Karpas-422 (cell line): ENCODE measurements at places on chromosomes 16 and 17. TPM values are rescaled to one million over a fixed set of nuclear protein-coding genes. Genes with fewer than 3 reads are reported as not detected.

B4GALNT2 gene
- not detected in 2 replicates for total RNA-seq

ASPSCR1 gene
- 38.7 and 39.8 TPM in 2 replicates for total RNA-seq

DNA sequence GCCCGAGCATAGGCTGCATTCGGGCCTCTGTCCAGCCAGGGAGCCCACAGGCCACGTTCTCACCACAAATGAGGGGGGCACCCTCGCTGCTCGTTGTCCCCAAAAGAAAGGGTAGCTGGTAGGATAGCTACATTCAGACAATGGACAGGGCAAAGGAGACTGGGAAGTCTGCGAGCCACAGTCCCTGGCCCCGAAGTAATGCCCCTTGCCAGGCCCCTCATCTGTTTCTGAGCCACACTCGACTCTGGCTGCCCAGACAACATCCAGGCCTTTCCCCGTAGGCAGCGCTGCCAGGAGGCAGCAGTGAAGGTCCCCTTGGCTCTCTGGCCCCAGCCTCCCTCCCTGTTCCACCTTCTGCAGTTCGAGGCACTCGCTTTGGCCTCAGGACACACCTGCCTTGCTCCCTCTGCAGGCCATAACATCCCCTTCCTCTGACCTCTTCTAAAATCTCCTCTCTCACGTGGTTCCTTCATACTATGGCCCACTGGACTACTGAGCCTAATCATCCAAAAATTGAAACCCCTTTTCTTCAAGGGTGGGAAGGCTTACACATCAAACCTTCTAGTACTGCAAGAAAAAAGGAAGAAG, 12.2 kb downstream of the AIPL1 start:
- DNase-seq, result no peak
- no peak overlapping the region for H3K27ac ChIP-seq
- H3K27me3 ChIP-seq, result no peaks in the 10 kb centered on the region
- no peak overlapping the region for H3K4me3 ChIP-seq
- H3K36me3 ChIP-seq, result no peaks in the 10 kb centered on the region

- peak overlapping the region; percentile 43 for H3K4me3 ChIP-seq
- H3K27ac ChIP-seq, result peak overlapping the region; percentile 85
- H3K36me3 ChIP-seq, result no peaks in the 10 kb centered on the region
These were observed 24.3 kb downstream of the ITGB3 start for GRCh38 chr17:47277921-47278320.

DNA sequence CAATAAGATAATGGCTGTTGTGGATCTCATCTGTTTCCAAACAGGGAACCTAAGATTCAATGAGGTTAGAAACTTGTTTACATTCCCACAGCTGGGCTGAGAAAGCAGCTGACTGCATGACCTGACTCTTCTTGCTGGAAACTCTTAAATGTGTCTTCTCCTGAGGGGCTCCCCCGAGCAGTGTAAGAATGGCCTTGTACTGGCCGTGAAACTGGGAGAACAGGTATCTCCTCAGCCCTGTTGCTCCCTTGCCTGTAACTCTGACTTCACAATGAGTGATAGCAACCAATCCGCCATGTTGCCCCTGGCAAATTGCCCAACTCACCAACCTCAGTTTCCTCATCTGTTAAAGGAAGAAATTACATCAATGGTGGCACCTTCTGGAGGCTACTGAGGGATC, 59.1 kb upstream of the CCL2 start:
- no peak overlapping the region for H3K27ac ChIP-seq
- no peak overlapping the region for H3K4me3 ChIP-seq
- no peak for DNase-seq
- no peaks in the 10 kb centered on the region for H3K27me3 ChIP-seq
- H3K4me1 ChIP-seq, result no peaks in the 10 kb centered on the region

MYH1 gene
- total RNA-seq, result not detected in 2 replicates
